Activated gamma-delta T cell treated with anti-CD3 and anti-CD28 coated beads, Interleukin-2, amount 50 U/mL, for 16 hours (primary cell): ENCODE measurements at places on chromosomes 13 and 19.
A peak's percentile ranks its signal among the peaks of the same experiment; 100 is the strongest.

DNA sequence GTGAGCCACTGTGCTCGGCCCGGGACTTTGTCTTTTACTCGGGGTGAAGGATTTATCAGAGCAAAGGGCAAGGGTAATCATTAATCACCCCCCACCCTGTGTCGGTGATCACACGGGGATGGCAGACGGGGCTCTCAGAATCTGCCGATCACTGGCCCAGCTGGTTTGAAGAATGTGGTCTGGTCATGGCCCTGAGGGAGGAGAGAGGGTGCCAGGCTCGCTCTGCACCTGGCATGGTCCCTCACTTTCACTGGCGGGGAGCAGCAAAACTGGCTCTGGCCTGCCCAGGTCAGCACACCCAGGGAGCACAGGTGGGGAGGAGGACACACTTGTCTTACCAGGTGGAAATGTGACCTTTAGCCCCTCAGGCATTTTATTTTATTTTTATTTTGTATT, 10.2 kb downstream of the REEP6 start:
- DNase-seq = no peak

- no peak for DNase-seq
Measured at GRCh38 chr13:96650301-96650886, 343.9 kb downstream of the OXGR1 start.

- DNase-seq = peak; percentile 25
Measured at GRCh38 chr19:39937094-39937720, 2.8 kb upstream of the FCGBP start.

GRCh38 chr13:79485014-79485811, 4.3 kb downstream of the NDFIP2 start:
- DNase-seq = no peak

- DNase-seq = no peak
Measured at GRCh38 chr13:49292742-49293486, 45.2 kb downstream of the CDADC1 start.

GRCh38 chr13:114099918-114100445, 32.4 kb downstream of the RASA3 start:
- no peak for DNase-seq
